ENCODE measurements at places on chromosomes 16 and 17. TPM values are rescaled to one million over a fixed set of nuclear protein-coding genes. Genes with fewer than 3 reads are reported as not detected.

Gene UTS2R
- total RNA-seq: not detected

Gene LGALS9B
- total RNA-seq: not detected

Gene CD300LB
- total RNA-seq: not detected

Gene GALR2
- total RNA-seq: under 0.01 TPM

Gene MYO15A
- total RNA-seq: 0.43 TPM

Gene MFAP4
- total RNA-seq: 28.7 TPM

Gene EVI2A
- 0.32 TPM for total RNA-seq

Gene SLC46A1
- 8.4 TPM for total RNA-seq

Gene DNASE1
- total RNA-seq: 10.3 TPM

Gene RECQL5
- 19.6 TPM for total RNA-seq

Gene ADAMTS18
- not detected for total RNA-seq

Gene OTOA
- total RNA-seq: under 0.01 TPM

Gene CDRT4
- total RNA-seq: 5.2 TPM

Gene GPR142
- not detected for total RNA-seq

Gene FN3K
- total RNA-seq: 2.9 TPM

Gene USP6
- total RNA-seq: not detected

Gene ASB16
- total RNA-seq: not detected

Gene CBX8
- 3.2 TPM for total RNA-seq

Gene CPHXL2
- total RNA-seq: not detected

Gene ZNF652
- total RNA-seq: 24.6 TPM

Gene ZNF597
- total RNA-seq: 5.2 TPM

Gene CCL7
- total RNA-seq: not detected

Gene MYCBPAP
- total RNA-seq: 0.64 TPM

Gene CRYM
- total RNA-seq: 0.32 TPM

Gene KRTAP4-3
- not detected for total RNA-seq

Gene TNS4
- total RNA-seq: not detected

Gene SLC38A8
- total RNA-seq: not detected

Gene CBX1
- total RNA-seq: 42.5 TPM

Gene TPSD1
- total RNA-seq: not detected

Gene HLF
- not detected for total RNA-seq

Gene BAHCC1
- 6.5 TPM for total RNA-seq

Gene SP2
- 2.2 TPM for total RNA-seq

Gene DYNLL2
- 11.6 TPM for total RNA-seq

Gene PLEKHH3
- 15.1 TPM for total RNA-seq

Gene FOXC2
- 0.64 TPM for total RNA-seq

Gene NOXO1
- total RNA-seq: 0.43 TPM

Gene WFIKKN1
- under 0.01 TPM for total RNA-seq

Gene PRAC1
- not detected for total RNA-seq

Gene GP1BA
- not detected for total RNA-seq

Gene TEPSIN
- 17.7 TPM for total RNA-seq

Gene PIRT
- not detected for total RNA-seq

Gene HIGD1B
- not detected for total RNA-seq

Gene COPZ2
- total RNA-seq: 75.7 TPM

Gene ZDHHC1
- 5.2 TPM for total RNA-seq

Gene TNK1
- total RNA-seq: under 0.01 TPM

Gene C17orf78
- total RNA-seq: not detected

Gene FNDC8
- not detected for total RNA-seq

Gene ADGRG3
- total RNA-seq: not detected

Gene PDIA2
- 0.43 TPM for total RNA-seq

Gene STH
- not detected for total RNA-seq

Gene CES1
- 0.97 TPM for total RNA-seq

Gene FBXO39
- 0.32 TPM for total RNA-seq

Gene KIF19
- not detected for total RNA-seq

Gene SLC13A5
- under 0.01 TPM for total RNA-seq

Gene MYH13
- not detected for total RNA-seq

Gene AGRP
- total RNA-seq: not detected

Gene SLFN12L
- not detected for total RNA-seq

Gene RASD1
- total RNA-seq: 0.64 TPM

All from fibroblast of villous mesenchyme (primary cell).